ENCODE measurements at places on chromosomes 5 and 9.

DNA sequence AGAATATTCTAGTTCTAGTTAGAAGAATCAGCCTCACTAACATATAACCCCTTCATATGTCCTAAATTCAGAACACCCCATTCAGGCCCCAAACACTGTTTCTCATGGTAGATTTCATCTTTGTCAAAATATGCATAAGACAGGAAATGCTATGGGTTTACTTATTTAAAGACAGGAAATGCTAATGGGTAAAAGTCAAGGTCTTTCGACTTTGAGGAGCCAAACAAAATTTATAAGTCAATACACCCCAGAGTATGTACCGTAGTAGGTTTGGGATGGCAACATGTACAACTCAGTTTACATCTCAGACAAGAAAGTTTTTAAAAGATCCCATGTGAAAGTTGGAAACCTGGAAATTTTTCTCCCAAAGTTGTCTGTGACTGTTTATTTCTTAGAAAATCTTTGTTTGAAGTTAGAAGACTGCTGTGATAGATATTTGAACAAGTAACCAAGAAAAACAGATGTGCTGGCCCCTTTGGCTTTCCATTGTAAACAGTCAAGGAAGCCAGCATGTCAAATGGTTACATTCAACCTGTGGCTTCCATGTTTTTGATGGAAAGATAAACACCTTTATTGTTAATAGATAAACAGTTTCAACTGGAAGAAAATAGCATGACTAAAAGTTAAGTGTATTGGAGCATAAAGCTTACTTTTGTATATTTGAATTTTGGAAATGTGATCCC, 102.2 kb downstream of the INIP start:
- no peak for DNase-seq

DNA sequence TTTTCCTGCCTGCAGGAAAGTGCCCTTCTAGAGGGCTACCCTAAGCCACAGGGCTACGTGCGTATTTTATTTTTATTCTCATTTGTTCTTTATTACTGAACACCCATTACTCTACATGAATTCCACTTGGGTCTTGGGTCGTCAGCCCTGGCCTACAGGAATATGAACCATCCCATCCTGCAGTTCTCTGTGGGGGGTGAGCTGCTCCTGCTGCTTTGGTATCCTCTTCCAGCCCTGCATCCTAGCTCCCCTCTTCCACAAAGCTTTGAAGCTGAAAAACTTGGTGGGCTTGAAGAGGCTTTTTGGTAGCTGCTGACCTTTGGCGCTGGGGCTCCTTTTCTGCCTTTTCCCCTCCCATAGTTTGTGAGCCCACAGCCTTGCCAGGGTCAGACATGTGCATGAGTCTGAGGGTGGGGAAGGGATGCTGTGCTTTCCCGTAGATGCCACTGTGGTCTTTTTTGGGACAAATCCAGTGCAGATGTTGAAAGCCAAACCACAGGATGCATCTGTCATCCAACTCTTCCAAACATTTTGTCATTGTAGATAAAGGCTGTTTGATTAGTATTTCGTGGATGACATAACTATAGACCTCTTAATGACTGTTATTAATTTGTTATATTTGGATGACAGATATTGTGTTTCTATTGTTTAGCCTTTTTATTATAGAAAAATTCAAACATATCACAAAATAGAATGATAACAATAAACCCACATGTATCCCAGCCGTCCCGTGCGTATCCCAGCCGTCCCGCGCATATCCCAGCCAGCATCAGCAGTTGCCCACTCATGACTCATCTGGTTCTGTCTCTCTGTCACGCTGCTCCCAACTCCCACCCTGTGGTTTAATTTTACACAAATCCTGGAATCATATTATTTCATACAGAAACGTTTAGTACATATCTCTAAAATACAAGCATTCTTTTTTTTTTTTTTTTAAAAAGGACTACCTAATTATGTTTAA, 43.9 kb downstream of the SLC46A2 start:
- DNase-seq, result no peak

GRCh38 chr5:170623576-170624181, 119.9 kb downstream of the KCNIP1 start:
- DNase-seq, result peak; percentile 16

DNA sequence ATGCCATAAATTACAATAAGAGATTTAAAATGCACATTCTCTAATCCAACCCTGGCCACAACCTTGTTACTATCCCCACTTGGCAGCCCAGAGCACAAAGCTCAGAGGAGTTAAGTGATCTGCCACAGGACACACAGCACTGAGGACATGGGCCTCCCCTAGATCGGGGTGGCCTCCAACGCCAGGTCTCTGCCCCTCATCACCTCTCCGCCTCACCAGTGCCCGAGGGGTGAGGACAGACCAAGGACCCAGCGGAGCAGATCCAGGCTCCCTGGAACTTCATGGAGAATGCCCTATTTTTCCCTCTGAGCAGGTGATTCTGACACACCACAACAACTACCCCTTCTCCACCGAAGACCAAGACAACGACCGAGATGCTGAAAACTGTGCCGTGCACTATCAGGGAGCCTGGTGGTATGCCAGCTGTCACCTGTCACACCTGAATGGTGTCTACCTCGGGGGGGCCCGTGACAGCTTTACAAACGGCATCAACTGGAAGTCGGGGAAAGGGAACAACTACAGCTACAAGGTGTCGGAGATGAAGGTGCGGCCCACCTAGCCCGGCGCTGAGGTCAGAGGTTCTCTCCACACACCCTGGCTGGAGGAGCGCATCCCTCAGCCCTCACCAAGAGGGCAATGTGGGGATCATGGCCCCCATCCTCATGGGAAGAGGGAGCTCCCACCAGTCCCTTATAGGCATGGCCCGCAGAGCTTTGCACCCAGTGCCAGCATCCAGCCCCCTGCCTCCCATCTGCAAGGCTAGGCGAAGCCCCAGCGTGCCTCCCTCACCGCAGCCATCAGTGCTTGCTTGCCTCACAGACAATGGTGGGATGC, 12.5 kb upstream of the FCN2 start:
- DNase-seq, result no peak

- DNase-seq, result no peak
Observed at GRCh38 chr9:6655036-6655435, 9.5 kb upstream of the GLDC start.

- no peak for DNase-seq
Observed at GRCh38 chr5:115490596-115490995, 54.0 kb downstream of the FEM1C start.

DNA sequence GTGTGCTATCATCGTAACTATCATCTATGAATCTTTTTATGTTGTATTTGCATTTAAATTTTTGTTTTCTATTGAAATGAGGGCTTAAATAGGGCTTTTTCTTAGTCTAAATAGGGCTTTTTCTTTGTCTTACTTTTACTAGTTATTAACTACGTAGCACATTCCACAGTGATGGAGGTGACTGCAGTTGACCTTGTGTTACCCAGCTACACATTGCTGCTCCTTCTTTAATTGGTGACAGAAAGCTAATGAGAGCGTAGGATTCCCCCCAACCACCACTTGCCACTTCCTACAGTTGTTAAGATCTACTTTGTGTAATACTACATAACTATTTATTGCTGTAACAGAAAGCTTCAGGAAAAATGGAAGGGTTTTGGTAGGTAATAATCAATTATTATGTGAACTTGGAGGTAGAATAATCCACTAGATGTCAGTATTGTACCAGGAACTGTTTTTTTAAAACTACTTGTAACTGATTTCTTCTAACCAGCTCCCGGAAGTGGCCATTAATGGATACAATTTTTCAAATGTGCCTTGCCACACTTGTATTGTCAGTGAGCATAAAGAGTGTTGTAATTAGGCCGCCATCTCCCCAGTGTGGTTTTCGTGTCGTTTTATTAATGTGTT, 18.0 kb downstream of the MTRR start:
- DNase-seq, result no peak

- no peak for DNase-seq
Observed at GRCh38 chr9:84823421-84824271, 154.1 kb downstream of the NTRK2 start.

DNA sequence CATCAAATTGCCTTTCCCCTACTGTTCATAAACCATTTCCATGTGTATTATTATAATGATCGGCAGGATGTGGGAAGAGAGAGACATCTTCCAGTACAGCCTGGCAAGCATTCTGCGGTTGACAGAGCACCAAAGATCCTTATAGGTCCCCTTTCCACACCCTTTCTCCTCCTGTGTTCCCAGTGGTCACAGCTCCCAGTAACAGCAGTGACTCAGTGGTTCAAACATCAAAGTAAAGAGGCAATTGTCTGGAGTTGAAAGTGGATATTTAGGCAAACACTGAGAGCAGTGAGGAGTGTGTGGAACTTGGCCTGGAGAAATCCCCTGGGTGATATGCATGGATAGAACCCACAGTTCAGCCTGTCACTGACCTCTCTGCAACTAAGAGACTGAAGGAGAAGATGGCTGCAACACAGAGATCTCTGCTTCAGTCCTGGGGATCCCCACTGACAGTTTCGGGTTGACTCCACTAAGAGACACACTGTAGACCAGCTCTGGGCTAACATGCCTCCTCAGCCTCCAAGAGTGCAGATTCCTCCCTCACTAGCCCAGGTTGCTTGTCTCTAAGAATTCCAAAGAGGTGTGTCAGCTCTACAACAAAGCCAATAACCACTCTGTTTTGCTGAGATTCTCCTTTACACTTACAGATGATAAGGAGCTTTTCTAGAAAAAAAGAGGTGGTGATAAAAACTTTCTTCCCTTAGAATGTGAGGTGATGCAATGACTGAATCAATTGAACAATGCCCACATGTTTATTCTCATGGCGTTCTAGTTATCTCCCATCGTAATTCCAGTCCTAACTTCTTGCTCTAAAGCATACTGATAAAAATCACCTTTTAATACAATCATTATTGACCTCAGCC, 94.4 kb upstream of the IL6ST start:
- DNase-seq, result no peak

GRCh38 chr5:143862271-143862670, 50.3 kb downstream of the HMHB1 start:
- no peak for DNase-seq

- no peak for DNase-seq
Observed at GRCh38 chr5:10064546-10065195, 185.0 kb downstream of the ATPSCKMT start.

DNA sequence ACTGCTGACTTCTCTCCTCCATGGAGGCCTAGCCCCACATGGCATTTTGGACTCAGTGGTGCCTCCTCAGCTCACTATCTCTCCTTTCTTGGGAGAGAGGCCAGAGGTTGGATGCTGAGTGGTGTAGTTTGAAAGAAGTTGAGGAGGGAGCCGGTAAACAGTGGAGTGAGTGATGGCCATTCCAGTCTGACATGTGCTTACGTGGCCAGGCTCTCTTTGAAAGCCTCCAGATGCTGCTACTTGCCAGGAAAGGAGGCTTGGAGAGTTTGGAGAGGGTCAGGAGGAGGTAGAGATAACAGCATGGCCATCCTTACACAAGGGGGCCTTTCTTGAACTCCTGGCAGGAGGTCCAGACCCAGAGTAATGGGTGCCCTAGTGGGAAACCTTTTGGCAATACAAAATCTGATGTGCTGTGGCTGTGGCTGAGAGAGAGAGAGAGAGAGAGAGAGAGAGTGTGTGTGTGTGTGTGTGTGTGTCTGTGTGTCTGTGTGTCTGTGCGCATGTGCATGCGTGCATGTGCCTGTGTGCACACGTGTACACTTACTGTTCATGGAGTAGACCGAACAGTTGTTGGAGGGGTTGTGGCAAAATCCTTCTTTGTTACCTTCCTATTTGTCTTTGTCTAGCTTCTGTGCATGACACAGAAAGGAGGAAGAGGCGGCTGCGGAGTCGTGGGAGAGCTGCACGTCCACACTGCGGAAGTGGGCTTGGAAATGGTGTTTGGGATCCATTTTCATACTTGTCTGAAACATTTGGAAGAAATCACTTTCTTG, 37.8 kb downstream of the RALGPS1 start:
- DNase-seq, result no peak

DNA sequence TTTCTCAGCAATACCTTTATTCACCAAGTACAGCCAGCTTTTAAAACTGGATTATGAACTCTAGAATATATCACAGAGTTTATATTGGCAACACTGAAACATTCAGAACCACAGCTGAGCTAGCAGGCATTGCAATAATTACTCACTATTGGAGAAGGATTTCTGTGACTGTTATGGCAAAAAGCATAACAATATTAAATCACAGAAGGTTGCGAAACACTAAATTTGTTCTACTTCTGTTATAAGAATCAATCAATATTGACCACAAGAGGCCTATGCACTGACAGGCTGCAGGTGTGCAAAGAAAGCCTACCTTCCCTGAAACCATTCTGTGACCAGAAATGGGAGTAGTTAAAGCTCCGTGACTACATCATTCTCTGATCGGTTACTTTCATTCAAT, 59.2 kb downstream of the AP3B1 start:
- DNase-seq, result no peak

DNA sequence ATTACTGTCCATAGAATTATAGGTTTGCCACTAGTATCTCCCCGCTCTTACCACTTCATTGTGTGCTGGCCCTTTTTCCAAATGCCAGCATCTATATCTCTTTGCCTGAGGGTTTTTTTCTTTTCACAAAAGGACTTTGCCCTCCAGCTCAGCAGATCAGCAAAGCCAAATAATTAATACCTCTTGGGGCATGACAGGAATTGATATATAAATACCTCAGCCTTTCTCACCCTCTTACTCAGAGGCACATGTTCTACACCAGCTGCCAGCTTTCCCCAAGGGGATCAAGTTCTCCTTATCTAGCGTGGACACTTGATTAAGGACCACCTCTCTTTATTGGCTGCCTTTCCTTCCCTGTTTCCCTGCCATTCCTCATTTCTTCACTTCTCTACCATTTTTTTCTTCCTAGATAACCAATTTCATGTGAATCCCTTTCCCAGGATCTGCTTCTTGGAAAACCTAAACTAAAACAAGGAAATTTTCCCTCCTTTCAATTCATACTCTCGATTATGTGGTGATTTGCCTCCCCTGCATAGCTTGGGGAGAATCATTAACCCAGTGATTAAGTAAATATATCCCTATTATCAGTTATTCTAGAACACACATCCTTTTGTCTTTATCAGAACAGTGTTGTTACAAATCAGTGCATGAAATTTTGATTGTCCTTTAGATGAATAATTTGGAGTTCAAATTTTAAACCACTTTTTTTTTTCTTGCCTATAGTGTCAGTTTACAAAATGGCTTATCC, 6.9 kb upstream of the NUDT12 start:
- DNase-seq, result no peak

DNA sequence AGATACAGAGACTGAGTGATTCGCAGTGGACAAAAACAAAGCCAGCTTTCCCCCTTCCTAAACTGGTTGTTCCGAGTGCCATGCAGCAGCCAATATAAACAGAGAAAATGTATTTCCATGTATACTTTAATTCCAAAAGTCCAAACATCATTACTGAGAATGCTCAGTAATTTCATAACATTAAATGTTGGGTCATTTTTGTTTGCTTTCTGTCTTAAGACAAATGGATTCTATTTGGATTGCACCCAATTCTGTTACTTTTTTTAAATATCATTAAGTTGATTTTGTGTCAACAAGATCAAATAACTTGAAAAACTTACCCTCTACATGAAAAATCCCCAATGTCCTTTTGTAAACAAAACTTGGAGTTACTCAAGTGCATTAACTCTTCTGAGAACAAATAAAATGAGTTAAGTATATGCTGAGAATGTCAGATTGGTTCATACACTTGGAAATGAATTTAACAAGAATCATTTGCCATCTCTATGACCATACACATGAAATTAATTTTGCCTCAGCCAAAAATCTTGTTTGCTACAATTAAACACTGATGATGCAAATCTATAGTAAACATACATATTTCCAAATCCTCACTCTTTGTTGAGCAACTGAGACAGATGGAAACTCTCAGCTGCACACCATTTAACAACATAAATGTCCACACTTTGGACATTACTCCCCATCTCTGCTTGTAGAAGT, 19.4 kb downstream of the LURAP1L start:
- DNase-seq, result no peak

Data from putamen (tissue), 1 donor.